ENCODE measurements at places on chromosomes 2 and 18.

DNA sequence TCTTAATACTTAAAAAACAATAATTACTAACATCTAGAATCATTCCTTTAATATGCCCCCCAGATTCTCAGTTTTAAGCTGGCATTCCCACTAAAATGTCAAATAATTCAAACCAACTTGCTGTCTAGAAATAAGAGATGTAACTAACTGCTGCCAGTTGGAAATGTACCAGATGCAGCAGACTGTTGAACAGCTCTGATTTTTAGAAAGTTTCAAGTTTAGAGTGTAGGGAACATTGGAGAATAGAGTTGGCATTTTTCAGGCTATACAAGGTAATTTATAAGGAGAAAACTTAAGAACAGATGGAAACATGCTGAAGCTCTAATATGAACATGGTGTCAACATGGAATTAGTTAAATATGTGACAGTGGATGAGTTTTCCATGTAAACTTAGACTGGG, 101.4 kb downstream of the PTRHD1 start:
- no peak for DNase-seq

GRCh38 chr2:219078126-219078525, 17.4 kb upstream of the IHH start:
- no peak for DNase-seq

DNA sequence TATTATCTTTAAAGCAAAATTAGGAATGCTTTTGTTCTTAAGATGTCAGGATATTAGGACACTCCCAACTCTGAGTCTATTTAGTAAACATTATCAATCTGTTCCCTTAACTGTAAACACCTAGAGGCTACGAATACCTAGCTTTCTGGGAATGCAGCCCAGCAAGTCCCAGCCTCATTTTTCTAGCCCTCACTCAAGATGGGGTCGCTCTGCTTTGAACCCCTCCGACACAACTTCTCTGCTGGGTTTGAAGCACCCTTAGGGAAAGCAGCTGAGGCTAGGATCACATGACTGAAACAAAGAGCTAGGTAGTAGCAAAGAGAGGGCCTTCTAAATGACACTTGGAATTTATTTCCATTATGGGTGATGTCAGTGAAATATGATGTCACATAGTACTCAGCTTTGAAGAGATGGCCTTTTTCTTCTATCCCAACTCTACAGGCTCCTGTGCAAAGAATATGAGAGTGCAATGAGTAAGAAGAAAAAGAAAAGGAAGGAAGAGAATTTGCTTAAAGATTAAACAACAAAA, 114.7 kb downstream of the CSRNP3 start:
- no peak for DNase-seq

DNA sequence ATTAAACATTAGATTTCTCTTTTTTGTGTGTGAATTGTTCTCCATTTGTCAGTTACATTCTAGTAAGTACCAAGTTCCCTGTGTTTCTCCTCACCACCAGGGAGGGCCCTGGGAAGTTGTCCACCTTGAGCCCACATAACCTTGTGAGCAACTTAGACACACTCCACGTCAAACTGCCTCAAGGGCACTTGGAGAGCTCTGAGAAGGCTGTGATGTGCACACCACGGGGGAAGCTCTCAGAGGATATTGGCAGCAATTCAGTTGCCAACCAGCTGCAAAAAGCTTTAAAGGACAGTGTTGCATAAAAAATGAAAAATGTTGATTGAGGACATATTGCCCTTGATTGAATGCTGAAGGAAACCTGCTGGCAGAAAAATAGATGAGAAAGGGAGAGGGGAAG, 743.6 kb downstream of the RNF144A start:
- no peak for DNase-seq

GRCh38 chr2:224561234-224562005, 23.7 kb downstream of the CUL3 start:
- DNase-seq: no peak

DNA sequence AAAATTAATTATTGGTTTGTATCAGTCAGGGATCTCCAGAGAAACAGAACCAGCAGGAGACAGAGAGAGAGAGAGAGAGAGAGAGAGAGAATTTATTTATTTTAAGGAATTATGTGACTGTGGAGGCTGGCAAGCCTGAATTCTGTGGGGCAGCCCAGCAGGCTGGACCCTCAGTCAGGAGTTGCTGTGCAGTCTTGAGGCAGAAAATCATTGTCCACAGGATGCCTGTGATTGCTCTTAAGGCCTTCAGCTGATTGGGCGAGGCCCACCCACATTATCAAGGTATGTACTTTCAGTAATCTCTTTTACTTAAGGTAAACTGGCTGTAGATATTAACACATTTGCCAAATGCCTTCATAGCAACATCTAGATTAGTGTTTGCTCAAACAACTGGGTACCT, 155.3 kb downstream of the SEPTIN10 start:
- no peak for DNase-seq

- DNase-seq: no peak
Measured at GRCh38 chr2:28193630-28194403, 198.8 kb upstream of the FOSL2 start.

DNA sequence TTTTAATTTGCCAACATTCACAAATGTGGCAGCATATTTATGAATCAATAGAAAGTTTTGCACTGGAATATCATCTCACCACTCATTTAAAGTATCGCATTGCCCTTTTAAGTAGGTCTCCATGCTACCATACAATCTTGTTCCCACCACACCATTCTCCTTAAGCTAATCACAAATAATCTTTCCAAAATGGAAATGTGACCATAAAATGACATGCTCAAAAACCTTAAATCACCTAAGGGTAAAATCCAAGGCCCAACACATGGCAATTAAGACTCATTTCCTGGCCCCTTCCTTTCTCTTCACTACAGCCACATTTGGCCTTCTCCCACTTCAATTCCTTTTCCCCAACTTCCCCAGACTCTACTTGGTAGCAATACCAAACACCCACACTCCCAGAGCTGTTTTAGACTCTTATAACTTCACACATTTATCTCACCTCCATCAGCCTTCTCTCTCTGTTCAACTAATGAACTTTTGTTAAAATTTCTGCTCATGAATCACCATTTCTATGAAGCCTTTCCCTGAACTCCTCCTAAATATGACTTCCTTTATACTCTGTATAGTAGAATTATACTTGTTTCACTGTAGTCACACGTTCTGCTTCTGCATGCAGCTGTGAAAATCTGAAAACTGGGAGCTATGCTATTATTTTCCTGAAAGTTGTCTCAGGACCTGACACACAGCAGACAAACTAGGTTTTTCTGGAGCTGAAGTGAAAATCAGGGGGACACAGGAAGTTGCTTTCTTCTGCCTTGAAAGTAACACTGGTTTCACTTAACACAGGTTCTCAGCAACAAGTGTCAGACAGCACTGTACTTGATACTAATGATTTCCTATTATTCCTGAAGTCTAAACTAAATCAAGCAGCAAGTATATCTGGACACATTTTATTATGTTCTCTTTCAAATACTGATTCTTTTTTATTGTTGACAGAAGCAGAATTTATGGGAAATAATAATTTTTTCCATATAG, 303.9 kb downstream of the ZEB2 start:
- DNase-seq: no peak

DNA sequence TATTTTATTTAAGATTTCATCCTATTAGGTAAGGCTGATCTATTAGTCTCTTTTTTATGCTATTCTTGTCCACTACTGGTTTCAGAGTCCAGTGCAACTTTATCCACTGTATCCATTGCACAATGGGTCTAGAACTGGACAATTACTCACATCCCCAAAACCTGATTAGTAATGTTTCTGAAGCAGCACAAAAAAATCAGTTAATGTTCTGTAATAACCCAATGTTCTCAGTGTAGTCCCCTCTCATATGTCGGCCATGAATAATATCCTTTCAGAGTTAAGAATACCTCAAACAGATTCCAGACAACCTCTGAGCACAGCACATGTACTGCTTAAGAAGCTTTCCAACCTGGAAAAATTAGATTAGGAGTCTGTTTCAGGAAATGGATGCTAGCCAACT, 29.7 kb downstream of the MGAT4A start:
- DNase-seq: no peak

GRCh38 chr18:58168993-58169392, 125.0 kb downstream of the NEDD4L start:
- no peak for DNase-seq

GRCh38 chr2:9968553-9969497, 17.3 kb downstream of the GRHL1 start:
- no peak for DNase-seq

DNA sequence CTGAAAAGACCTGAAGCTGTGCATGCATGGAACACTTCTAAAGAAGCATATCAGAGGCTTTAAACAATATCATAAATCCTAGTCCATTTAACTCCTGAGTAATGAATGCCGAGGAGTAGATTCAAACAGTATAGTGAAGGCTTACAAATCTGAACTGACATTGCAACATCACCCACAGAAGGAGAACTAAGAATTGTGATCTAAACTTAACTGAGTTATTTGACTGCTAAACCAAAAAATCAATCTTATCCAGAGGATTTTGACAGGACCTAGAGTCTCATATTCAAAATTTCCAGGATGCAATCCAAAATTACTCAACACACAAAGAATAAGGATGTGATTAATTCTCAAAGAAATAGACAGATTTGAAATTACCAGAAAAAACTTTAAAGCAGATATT, 181.0 kb downstream of the SLC39A10 start:
- no peak for DNase-seq

DNA sequence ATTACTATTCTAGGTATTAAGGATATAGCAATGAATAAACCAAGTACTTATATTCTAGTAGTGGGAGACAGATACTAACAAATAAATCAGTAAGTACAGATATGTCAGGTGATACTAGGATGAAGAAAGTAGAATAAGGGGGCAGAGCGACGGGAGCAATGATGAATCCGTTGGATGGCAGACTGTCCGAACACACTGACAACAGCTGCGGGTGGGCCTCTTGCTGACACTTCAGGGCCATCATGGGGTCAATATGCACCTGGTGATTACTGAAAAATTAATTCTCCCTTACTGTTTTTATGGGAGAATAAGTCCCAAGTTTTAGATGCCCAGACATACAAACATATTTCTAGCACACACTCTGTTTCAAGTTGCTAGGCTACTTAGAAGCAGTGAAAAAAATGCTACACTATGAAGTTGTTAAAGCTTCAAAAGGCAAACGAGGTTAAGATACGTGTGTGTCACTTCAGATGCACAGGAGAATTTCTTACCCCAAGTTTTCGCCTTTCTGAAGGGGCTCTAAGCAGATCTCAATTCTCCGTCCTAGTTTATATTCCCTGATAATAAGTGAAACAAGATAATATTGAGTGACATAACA, 78.7 kb downstream of the USP40 start:
- no peak for DNase-seq
